Immature natural killer cell (primary cell): ENCODE measurements at places on chromosomes 11 and 22. TPM values are rescaled to one million over a fixed set of nuclear protein-coding genes. Genes with fewer than 3 reads are reported as not detected.
A peak's percentile ranks its signal among the peaks of the same experiment; 100 is the strongest.

- peaks cover 8% of the 10 kb centered on the region for H3K4me1 ChIP-seq
- H3K4me3 ChIP-seq: peak overlapping the region; percentile 68
- no peak overlapping the region for H3K27ac ChIP-seq
- DNase-seq: peak; percentile 51
- H3K27me3 ChIP-seq: peaks cover 1% of the 10 kb centered on the region
These were observed 20.2 kb downstream of the FADS3 start for GRCh38 chr11:61871158-61871597.

The KIF18A gene
- 0.99 TPM for polyA plus RNA-seq

- H3K36me3 ChIP-seq: no peaks in the 10 kb centered on the region
- DNase-seq: no peak
- H3K4me1 ChIP-seq: no peaks in the 10 kb centered on the region
- no peaks in the 10 kb centered on the region for H3K27me3 ChIP-seq
These were observed 743.8 kb downstream of the NTM start for GRCh38 chr11:132114185-132114584.

The MS4A4E gene
- polyA plus RNA-seq: not detected

- no peaks in the 10 kb centered on the region for H3K4me1 ChIP-seq
- H3K36me3 ChIP-seq: no peaks in the 10 kb centered on the region
- peaks cover 8% of the 10 kb centered on the region for H3K27me3 ChIP-seq
- H3K27ac ChIP-seq: no peak overlapping the region
These were observed 83.3 kb downstream of the DGCR2 start for GRCh38 chr22:19038728-19039447.

DNA sequence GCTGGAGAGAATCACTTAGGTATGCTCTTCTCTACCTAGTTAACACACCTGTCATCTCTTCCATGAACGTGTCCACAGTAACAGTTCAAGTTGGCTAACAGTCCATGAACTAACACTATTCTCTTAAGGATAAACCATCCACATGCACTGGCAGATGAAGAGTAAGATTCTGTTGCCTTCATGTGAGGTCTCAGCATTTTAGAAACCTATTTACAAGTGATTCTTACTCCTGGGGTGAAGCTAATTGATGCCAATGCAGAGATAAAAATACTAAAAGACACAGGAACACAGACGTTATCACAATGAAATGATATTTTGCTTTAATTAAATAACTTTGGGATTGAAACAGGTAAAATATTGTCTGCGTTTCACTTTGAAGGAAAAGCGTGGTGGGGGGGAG lies 1.3 kb downstream of the LRRC4C start:
- H3K27ac ChIP-seq: no peak overlapping the region
- H3K4me3 ChIP-seq: no peak overlapping the region
- H3K4me1 ChIP-seq: no peaks in the 10 kb centered on the region
- no peaks in the 10 kb centered on the region for H3K27me3 ChIP-seq
- H3K36me3 ChIP-seq: no peaks in the 10 kb centered on the region
- DNase-seq: no peak

DNA sequence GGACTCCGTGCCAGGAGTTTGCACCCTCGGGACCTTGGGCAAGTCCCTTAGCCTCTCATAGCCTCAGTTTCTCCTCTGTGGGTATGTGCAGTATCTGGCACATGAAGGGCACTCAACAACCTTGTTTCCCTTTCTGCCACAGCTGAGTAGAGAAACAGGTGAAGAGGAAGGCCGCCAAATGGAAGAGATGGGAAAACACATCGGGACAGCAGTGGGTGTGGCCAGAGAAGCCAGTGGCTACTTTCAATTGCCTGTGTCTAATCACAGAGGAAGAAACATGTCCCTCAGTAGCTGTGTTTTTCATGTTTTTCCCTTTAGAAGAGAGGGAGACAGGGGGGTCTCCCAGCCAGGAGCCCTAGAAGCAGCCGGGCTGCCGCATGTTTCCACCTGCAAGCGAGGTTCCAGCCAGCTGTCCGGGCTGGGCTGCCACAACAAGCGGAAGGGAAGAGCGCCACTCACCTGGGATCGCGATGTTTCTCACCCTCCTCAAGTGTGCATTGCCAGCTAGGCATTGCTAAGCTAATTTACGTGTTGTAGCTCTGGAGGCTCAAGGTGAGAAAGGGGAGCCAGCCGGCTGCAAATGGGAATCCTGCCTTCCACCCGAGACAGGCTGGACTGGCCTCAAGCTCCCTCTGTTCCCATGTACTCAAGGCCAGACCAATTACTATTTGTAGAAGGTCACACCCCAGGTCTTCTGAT lies 16.7 kb downstream of the ASPHD2 start:
- no peak for DNase-seq
- no peaks in the 10 kb centered on the region for H3K4me1 ChIP-seq
- H3K4me3 ChIP-seq: no peak overlapping the region
- peaks cover 2% of the 10 kb centered on the region for H3K27me3 ChIP-seq

GRCh38 chr11:59532620-59533019 lies 21.3 kb downstream of the OR4D9 start:
- H3K27ac ChIP-seq: no peak overlapping the region
- no peaks in the 10 kb centered on the region for H3K36me3 ChIP-seq
- DNase-seq: no peak

DNA sequence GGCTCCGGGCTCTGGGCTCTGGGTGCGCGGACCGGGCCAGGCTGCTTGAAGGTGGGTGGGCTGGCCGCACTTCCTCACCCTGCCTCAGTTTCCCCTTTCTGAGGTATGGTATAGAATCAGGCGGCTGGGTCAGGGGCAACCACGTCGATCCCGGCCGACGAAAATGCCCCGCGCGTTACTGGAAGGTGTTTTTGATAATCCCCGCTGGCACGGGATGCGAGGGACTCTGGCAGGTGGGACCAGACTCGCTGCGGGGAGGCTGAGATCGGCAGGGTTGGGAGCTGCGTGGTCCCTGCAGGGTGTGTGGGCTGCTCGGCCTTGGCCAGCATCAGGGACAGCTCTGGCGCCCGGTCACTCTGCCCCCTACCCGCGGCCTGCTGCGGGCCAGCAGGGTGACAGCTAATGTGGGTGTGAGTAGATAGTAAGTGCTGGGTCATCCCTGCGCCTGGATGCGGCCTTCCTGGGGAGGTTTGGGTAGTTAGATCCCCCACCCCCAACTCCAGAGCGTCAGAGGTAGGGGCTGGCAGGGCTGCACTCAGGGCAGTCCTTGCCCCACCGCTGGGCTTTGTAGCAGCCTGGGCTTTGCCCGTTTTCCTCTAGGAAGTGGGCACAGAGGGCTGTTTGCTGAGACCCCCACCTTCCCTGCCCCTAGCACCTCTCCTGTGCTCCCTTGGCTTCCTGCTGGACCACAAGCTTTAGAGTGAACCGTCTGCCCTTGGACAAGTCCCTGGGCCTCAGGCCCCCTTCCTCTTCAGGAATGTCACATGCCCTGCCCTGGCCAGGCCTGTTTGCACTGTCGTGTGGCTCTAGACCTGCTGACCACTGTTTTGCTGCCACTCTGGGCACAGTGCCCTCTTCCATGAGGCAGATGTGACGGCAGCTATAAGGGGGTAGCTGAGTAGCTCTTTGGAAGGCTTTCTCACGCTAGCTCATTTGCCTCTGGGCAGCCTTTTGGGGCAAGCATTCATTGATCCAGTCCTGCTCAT lies 579 bp downstream of the TANGO2 start:
- peaks cover 3% of the 10 kb centered on the region for H3K36me3 ChIP-seq
- peak overlapping the region; percentile 90 for H3K27ac ChIP-seq
- DNase-seq: no peak

GRCh38 chr11:130519128-130519932 lies 70.9 kb downstream of the ADAMTS15 start:
- H3K4me3 ChIP-seq: no peak overlapping the region
- H3K27ac ChIP-seq: no peak overlapping the region
- H3K27me3 ChIP-seq: peaks cover 1% of the 10 kb centered on the region
- no peaks in the 10 kb centered on the region for H3K4me1 ChIP-seq
- DNase-seq: no peak

DNA sequence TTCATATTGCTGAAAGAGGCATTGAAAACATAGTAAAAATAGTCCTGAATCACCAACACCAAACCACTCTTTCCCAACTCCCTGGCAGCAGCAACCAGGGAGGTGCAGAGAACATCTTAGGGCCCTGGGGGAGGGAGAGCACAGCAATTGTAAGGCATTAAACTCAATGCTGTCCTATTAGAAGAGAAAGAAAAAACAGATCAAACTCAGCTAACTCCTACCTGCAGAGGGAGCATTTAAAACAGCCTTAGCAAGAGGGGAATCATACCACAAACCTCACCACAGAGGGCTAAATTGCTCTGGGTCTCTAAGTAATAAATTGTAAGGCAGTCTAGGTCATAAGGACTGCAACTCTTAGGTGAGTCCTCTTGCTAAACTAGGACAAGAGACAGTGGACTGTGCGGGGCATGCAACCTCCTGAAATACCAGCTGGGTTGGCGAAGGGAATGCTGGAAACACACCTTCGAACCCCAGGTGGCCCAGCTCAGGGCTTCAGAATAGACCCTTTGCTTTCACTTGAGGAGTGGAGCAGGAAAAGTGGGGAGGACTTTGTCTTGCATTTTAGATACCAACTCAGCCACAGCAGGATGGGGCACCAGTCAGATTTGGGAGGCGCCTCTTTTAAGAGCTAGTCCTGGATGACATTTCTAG lies 697.1 kb upstream of the FAT3 start:
- H3K4me1 ChIP-seq: no peaks in the 10 kb centered on the region
- H3K36me3 ChIP-seq: no peaks in the 10 kb centered on the region
- H3K27ac ChIP-seq: no peak overlapping the region
- H3K27me3 ChIP-seq: no peaks in the 10 kb centered on the region
- H3K4me3 ChIP-seq: no peak overlapping the region
- no peak for DNase-seq

DNA sequence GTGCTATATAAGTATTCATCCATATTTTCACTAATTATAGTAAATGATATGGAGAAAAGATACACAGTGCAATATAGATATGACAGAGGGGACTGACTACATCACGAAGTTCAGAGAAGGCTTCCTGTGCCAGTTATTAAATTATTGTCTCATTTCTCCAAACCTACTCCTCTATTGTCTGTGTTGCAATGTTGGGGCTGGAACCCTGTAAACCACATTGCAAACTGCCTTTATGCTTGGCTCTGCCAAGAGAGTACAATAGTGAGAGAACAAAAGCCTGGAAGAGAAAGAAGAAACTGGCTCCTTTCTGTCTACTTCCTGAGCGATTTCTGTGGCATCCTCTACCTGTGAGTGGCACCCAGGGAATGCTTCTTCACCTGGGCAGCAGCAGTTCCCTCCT lies 46.4 kb downstream of the ME3 start:
- no peak overlapping the region for H3K4me3 ChIP-seq
- H3K27me3 ChIP-seq: no peaks in the 10 kb centered on the region
- no peak overlapping the region for H3K27ac ChIP-seq

GRCh38 chr11:129703846-129704245 lies 111.8 kb upstream of the TMEM45B start:
- H3K4me3 ChIP-seq: no peak overlapping the region
- no peak for DNase-seq
- H3K4me1 ChIP-seq: no peaks in the 10 kb centered on the region
- H3K27me3 ChIP-seq: peaks cover 11% of the 10 kb centered on the region

- no peaks in the 10 kb centered on the region for H3K36me3 ChIP-seq
- no peak for DNase-seq
- H3K4me3 ChIP-seq: no peak overlapping the region
- H3K27ac ChIP-seq: no peak overlapping the region
- H3K27me3 ChIP-seq: peaks cover 7% of the 10 kb centered on the region
These were observed 15.0 kb downstream of the SYT13 start for GRCh38 chr11:45270946-45271716.

GRCh38 chr11:70191495-70192140 lies 11.5 kb upstream of the FADD start:
- peak; percentile 30 for DNase-seq
- H3K4me3 ChIP-seq: no peak overlapping the region

- no peak overlapping the region for H3K4me3 ChIP-seq
- no peak overlapping the region for H3K27ac ChIP-seq
- no peak for DNase-seq
- H3K36me3 ChIP-seq: peaks cover 5% of the 10 kb centered on the region
- peaks cover 2% of the 10 kb centered on the region for H3K27me3 ChIP-seq
These were observed 286.8 kb downstream of the BLID start for GRCh38 chr11:121829159-121829643.

DNA sequence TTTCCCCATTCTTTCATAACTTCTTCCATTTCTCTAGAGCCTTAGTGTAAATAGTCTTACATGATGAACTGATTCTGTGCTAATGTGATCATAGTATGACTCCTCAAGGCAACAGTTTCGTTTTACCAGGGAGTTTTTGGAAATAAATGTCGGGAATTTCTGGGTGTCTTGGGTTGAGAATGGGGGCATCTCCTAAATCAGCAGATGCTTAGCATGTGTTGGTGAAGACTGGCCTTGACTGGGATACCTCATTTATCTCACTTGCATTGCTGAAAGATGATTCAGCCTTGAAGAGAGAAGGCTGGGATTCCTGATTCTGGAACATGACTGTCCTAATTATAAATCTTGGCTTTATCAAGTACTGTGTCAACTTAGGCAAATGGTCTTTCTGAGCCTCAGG lies 115.7 kb upstream of the C11orf87 start:
- no peaks in the 10 kb centered on the region for H3K4me1 ChIP-seq
- no peaks in the 10 kb centered on the region for H3K27me3 ChIP-seq
- DNase-seq: no peak
- no peak overlapping the region for H3K27ac ChIP-seq
- no peak overlapping the region for H3K4me3 ChIP-seq

- no peak overlapping the region for H3K27ac ChIP-seq
- no peak overlapping the region for H3K4me3 ChIP-seq
- no peaks in the 10 kb centered on the region for H3K36me3 ChIP-seq
- DNase-seq: no peak
- H3K27me3 ChIP-seq: no peaks in the 10 kb centered on the region
These were observed 309.3 kb downstream of the CASP12 start for GRCh38 chr11:104588970-104589369.

DNA sequence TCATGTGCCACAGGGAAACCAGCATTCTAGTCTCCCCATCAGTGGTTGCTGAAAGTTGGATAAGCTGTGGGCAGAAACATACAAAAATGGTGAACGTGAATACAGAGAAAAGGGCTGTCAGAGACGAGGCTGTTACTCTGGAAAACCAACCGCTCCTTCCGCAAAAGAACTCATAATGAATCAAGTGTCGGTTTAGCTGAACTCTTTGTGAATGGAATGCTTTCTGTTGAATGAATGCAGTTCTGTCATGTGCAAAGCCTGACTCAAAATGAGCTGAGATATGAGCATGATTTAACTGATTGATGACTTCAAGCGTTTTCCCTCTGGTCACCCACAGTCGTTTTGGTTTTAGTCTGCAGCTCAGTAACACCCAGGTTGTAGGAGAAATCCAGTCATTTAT lies 298.3 kb downstream of the ETS1 start:
- H3K36me3 ChIP-seq: peaks cover 3% of the 10 kb centered on the region
- peak overlapping the region; percentile 99 for H3K27ac ChIP-seq
- peaks cover 81% of the 10 kb centered on the region for H3K4me1 ChIP-seq
- no peak for DNase-seq

The PLAAT4 gene
- polyA plus RNA-seq: 886 TPM

The OR8G5 gene
- polyA plus RNA-seq: not detected

GRCh38 chr11:113697756-113698407 lies 8.2 kb downstream of the TMPRSS5 start:
- peaks cover 13% of the 10 kb centered on the region for H3K36me3 ChIP-seq
- no peaks in the 10 kb centered on the region for H3K4me1 ChIP-seq
- no peak for DNase-seq

- no peak for DNase-seq
- H3K4me3 ChIP-seq: peak overlapping the region; percentile 26
- no peaks in the 10 kb centered on the region for H3K27me3 ChIP-seq
- H3K36me3 ChIP-seq: peaks cover 2% of the 10 kb centered on the region
- peak overlapping the region; percentile 85 for H3K27ac ChIP-seq
- peaks cover 40% of the 10 kb centered on the region for H3K4me1 ChIP-seq
These were observed 82.9 kb upstream of the PPARA start for GRCh38 chr22:46067159-46068111.

The VPREB1 gene
- polyA plus RNA-seq: not detected

GRCh38 chr11:130631119-130631518 lies 182.7 kb downstream of the ADAMTS15 start:
- H3K27ac ChIP-seq: no peak overlapping the region
- peaks cover 2% of the 10 kb centered on the region for H3K27me3 ChIP-seq
- no peak overlapping the region for H3K4me3 ChIP-seq
- DNase-seq: no peak
- H3K36me3 ChIP-seq: no peaks in the 10 kb centered on the region
- no peaks in the 10 kb centered on the region for H3K4me1 ChIP-seq

The APOC3 gene
- polyA plus RNA-seq: not detected
